ENCODE measurements at places on chromosomes 13 and 19.

- no peak for DNase-seq
Measured at GRCh38 chr13:69300131-69300530, 807.5 kb upstream of the ATXN8OS start.

DNA sequence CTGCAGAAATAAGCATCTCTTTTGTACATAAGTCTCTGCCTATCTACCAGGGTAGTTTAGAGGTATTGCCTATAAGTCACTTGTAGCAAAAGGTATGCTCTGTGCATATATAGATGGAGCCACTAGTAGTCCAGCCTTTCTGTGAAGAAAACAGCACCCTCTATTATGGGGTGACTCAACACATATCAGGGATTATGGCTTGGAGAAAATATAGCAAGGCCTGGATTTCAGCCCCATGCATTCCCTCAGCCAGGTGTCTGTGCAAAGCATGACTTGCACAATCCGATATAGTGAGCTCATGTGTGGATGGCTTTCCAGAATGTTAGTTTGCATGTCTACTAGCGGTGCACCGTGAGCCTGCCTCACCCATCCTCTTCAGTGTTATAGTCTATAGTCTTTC, 13.4 kb upstream of the NALCN start:
- no peak for DNase-seq

DNA sequence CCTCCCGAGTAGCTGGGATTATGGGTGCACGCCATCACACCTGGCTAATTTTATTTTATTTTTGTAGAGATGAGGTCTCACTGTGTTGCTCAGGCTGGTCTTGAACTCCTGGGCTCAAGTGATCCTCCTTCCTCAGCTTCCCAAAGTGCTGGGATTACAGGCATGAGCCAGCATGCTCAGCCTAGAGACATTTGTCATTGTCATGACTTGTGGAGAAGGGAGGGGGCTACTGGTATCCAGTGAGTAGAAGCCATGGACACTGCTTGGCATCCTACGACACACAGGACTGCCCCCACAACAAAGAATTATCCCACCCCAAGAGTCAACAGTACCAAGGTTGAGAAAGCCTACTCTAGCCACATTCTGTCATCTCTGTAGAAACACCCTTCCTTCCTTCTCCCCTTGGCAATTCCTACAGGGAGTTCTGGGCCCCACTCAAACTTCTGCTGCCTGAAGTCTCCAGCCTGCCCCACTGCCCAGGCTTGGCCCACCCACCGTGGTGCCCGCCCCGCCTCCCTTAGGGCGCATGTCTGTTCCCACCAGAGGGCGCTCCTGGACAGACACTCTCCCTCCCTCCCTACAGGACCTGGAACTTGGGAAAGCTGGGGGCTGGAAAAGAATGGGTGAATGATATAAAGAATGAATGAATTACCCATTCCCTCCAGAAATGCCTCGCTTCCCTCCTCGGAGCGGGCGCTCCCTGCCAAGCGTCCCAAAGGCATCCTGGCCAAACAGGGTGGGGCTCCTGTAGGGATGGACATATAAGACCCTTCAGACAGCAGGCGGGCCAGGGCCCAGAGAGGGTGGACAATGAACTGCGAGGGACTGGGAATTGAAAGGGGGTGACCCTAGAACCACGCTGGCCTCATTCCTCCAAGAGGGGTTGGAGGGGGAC, 5.5 kb upstream of the EMP3 start:
- DNase-seq: peak; percentile 72

- DNase-seq: no peak
Measured at GRCh38 chr13:42275506-42275905, 3.6 kb downstream of the AKAP11 start.

DNA sequence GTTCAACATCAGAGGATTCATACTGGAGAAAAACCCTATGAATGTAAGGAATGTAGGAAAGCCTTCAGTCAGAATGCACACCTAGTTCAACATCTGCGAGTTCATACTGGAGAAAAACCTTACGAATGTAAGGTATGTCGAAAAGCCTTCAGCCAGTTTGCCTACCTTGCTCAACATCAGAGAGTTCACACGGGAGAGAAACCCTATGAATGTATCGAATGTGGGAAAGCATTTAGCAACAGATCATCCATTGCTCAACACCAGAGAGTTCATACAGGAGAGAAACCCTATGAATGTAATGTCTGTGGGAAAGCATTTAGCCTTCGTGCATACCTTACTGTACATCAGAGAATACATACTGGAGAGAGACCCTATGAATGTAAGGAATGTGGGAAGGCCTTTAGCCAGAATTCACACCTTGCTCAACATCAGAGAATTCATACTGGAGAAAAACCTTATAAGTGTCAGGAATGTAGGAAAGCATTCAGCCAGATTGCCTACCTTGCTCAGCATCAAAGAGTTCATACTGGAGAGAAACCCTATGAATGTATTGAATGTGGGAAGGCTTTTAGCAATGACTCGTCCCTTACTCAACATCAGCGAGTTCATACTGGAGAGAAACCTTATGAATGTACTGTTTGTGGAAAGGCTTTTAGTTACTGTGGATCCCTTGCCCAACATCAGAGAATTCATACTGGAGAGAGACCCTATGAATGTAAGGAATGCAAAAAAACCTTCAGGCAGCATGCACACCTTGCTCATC, 15.4 kb downstream of the ZNF570 start:
- DNase-seq: no peak

GRCh38 chr13:73413656-73414055, 354.9 kb downstream of the KLF5 start:
- no peak for DNase-seq

GRCh38 chr19:50333235-50333736, 4.1 kb upstream of the KCNC3 start:
- peak; percentile 82 for DNase-seq

DNA sequence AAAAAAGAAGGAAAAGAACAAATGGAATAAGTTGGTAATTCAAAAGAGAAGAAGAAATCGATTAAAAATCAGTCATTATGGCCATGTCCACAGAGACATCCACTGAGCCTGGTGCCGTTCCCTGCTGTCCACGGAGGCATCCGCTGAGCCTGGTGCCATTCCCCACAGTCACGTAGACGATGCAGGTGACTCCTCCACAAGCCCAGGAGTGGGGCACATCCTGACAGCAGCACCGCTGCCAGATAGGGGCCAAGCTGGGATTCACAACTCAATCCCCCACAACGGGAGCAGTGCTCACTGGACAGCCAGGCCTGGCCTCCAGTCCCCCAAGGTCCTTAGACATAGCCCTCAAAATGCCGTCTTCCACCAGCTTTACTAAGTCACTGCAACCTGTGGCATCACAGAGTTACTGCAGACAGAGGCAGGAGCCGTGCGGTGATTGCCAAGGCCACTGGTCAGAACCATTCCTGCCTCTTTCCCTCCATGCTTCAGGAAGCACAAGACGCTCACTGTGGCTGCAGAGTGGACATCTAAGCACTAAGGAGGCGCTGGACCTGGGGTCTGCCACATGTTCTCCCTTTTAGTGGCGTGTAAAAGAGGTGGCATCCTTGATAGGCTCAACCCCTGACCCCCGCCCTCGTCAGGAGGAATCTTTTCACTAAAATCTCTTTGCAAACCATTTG, 131.5 kb upstream of the SPACA7 start:
- DNase-seq: no peak

DNA sequence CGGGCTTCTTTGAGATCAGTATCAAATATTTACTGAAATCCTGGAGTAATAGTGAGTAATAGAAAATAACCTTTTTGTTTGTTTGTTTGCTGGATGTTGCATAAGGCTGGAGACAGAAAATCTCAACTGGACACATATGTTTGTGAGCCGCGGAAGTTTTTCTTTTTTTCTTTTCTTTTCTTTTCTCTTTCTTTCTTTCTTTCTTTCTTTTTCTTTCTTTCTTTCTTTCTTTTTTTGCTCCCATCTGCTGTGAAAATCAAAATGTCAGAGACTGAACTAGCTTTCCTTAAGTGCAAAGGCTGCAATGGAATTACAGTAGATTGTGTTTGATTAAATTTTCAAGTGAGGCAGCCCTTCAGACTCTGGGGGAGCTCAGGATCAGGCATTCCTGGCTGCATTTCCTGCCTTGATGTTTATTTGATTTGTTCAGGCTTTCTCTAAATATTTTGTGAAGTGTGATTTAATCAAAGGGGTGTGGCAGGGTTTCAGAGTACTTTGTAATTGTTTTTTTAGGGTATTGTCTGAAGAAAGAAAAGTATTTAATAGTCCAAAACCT, 319 bp downstream of the FRY start:
- no peak for DNase-seq

- DNase-seq: no peak
Measured at GRCh38 chr13:39913339-39913738, 257.9 kb downstream of the COG6 start.

GRCh38 chr19:3712663-3713611, 4.8 kb downstream of the TJP3 start:
- DNase-seq: no peak

DNA sequence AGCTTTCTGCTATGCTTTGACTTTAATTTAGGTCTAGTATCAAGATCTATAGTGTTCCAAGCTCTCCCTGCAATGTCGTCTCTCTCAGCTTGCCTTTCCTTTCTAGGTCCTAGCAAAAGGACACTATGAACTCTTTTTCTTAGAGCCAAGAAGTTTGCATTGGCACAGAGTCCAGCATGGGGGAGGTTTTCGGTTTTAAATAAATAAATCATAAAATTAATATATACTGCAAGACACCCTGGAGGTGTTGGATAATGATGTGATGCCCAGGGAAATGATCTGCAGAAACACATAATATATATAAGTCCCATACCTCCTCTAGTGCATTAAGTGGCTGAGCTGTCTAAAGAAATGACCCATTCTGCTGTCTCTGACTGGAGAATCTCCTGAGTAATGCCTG, 316.4 kb upstream of the MAB21L1 start:
- no peak for DNase-seq

DNA sequence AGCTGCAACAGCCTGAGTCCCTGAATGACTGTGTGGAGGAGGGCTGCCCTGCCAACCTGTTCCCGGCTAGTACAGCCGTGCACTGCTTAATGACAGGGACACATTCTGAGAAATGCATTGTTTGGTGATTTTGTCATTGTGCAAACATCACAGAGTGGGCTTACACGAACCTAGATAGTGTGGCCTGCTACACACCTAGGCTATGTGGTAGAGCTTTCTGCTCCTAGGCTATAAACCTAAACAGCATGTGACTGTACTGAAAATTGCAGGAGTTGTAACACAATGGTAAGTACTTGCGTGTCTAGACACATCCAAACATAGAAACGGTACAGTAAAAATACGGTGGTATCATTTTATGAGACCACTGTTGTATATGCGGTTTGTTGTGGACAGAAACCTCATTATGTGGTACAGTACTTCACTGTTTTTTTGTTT, 35.0 kb downstream of the VASP start:
- DNase-seq: no peak

- no peak for DNase-seq
Measured at GRCh38 chr19:7527516-7528191, 5.2 kb downstream of the MCOLN1 start.

DNA sequence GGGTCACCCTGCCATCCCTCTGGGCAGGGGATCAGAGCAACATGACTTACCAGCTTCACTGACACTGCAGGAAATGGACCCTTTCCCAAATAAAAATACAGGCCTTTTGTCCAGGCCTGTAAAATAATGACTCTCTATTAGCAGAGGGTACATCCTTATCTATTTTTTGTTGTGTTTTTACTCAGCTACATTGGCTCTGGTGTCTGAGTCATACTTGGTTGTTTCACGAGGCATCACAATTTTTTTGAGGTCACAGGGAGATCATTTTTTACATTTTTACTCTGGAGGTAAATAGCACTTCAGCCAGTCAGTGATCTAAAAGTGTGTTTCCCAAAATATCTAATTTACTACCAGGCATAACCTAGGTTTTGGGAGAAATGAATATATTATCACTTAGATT, 6.9 kb upstream of the HTR2A start:
- no peak for DNase-seq

- no peak for DNase-seq
Measured at GRCh38 chr19:49570997-49571676, 9.2 kb downstream of the NOSIP start.

DNA sequence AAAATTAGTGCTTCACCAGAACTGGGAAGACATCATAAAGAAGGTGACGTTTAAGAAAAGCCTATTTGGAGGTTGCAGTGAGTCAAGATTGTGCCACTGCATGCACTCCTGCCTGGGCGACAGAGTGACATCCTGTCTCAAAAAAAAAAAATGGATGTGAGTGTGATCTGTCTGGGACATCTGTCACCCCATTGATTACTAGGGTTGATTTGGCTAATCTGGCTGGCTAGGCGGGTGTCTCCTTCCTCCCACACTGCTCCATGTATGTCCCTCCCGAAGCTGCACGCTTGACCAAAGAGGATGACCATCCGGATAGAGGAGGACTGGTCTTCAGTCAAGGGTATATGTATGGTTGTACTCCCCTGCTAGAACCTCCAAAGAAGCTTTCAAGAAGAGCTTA, 2.6 kb downstream of the GTF2F2 start:
- no peak for DNase-seq

DNA sequence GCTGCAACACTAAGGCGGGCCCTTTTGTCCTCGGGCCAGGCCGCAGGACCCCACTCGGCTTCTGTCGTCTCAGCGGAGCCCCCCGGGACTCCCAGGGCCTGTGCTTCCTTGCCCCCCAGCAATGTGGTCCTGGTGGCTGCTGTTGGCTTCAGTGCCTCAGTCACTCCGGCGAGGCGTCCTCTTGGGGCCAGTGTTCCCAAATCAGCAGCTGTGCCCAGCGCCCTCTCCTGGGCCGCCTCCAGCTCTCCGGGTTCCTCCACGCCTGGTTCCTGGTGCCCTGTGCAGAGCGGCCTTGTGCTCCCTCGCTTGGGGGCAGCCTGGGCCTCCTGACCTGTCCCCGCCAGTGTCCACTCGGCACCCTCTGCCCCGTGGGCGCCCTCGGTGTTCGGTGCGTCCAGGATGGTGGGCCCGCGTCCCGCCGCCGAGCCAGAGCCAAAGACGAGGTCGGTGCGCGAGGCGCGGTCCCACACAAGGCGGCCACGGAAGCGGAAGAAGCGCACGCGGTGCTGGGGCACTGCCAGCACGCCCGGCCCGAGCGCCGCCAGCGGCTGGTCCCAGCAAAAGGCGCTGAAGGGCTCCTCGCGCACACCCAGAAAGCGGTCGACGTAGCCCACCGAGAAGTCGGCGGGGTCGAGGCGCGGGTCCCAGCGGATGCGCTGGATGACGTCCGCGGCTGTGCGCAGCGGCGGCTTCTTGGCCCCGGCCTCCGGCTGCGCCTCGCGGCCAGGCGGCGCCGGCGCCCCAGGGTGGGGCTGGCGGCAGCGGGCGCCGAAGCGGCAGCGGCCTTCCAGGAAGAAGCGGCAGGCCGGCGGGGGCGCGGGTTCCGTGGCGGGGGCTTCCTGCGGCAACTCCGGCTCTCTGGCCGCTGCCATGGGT, 685 bp downstream of the LENG9 start:
- peak; percentile 37 for DNase-seq

- no peak for DNase-seq
Measured at GRCh38 chr13:46489586-46490023, 63.4 kb upstream of the LRCH1 start.

Data from stimulated activated CD8-positive, alpha-beta memory T cell treated with anti-CD3 and anti-CD28 coated beads, Interleukin-2, amount 100 ng/mL, for 48 hours (primary cell).